Central memory CD8-positive, alpha-beta T cell (primary cell): ENCODE measurements at places on chromosomes 11 and 22.

DNA sequence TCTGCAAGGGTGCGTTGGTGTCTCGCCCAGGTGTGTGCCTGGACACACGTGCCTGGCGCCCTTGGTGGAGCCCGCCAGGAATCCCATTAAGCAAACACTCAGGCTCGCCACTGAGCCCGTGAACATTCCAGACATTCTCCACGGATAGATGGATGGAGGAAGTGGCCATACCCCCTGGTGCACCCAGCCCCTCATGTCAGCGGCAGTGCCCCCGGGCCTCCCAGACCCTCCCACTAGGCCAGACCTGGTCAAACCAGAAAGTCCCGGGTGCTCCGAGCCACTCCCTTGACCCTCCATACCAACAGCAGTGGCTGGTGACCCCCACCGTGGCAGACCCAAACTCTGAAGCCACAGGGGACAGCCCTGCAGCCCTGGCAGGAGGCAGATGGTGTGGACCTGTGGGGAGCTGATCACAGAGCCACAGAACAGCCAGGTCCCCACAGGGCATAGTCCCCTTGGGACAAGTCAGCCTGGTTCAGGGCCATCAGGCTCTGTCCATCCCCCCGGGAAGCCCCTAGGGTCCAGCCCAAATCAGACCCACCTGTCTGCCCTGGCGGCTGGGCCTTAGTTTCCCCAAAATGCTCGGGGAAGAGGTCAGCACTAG, 1.9 kb downstream of the EPS8L2 start:
- H3K4me1 ChIP-seq, result peaks cover 12% of the 10 kb centered on the region
- peaks cover 31% of the 10 kb centered on the region for H3K27me3 ChIP-seq
- H3K36me3 ChIP-seq, result peaks cover 2% of the 10 kb centered on the region
- no peak for DNase-seq
- H3K4me3 ChIP-seq, result no peak overlapping the region

- H3K4me1 ChIP-seq, result peaks cover 97% of the 10 kb centered on the region
- H3K36me3 ChIP-seq, result peaks cover 64% of the 10 kb centered on the region
- peak overlapping the region; percentile 63 for H3K4me3 ChIP-seq
- no peaks in the 10 kb centered on the region for H3K27me3 ChIP-seq
- no peak for DNase-seq
Observed at GRCh38 chr11:35163209-35163608, 24.2 kb downstream of the CD44 start.

- no peak within 1 kb of the TSS for H3K27ac ChIP-seq
- no peaks in the 10 kb centered on the region for H3K4me1 ChIP-seq
- H3K36me3 ChIP-seq, result no peaks in the 10 kb centered on the region
- H3K27me3 ChIP-seq, result peaks cover 14% of the 10 kb centered on the region
- DNase-seq, result no peak
- no peak within 1 kb of the TSS for H3K4me3 ChIP-seq
Observed at GRCh38 chr11:6799402-6799801, at the start of gene OR6A2. OR6A2 (minus strand) TSS chr11:6799689; CDS start chr11:6795708, 3,981 bp downstream.

GRCh38 chr11:2471048-2471803, 26.4 kb downstream of the KCNQ1 start:
- H3K27me3 ChIP-seq, result no peaks in the 10 kb centered on the region
- no peak overlapping the region for H3K4me3 ChIP-seq
- peaks cover 25% of the 10 kb centered on the region for H3K4me1 ChIP-seq
- H3K36me3 ChIP-seq, result peaks cover 3% of the 10 kb centered on the region
- no peak overlapping the region for H3K27ac ChIP-seq
- no peak for DNase-seq

DNA sequence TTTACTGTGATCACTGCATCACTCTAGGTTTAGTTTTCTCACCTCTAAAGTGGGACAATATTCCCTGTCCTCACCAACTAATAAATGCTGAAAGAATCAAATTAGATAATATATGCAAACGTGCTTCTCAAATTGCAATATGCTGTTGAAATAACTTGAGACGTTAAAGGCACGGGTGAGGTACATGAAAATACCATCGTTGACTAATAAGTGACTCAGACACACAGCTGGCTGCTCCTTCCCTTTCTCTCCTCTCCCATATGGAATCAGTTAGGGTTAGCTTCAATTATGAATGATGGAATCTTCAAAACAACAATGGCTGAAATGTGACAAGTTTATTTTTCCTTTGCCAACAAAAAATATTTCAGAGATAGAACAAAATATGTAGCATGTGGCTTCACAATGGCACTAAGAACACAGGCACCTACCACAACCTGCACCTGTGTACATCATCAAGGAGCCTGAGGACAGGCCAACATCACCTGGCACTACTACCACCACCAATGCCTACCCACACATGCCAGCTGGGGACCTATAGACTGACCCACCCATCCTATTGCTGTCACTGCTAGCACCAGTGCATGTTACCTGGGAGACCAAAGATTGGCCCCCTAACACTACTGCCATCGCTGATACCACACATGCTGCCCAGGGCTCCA, 13.7 kb downstream of the GDPD4 start:
- no peak for DNase-seq
- no peak overlapping the region for H3K4me3 ChIP-seq
- peaks cover 2% of the 10 kb centered on the region for H3K36me3 ChIP-seq
- H3K27me3 ChIP-seq, result peaks cover 81% of the 10 kb centered on the region
- no peaks in the 10 kb centered on the region for H3K4me1 ChIP-seq

DNA sequence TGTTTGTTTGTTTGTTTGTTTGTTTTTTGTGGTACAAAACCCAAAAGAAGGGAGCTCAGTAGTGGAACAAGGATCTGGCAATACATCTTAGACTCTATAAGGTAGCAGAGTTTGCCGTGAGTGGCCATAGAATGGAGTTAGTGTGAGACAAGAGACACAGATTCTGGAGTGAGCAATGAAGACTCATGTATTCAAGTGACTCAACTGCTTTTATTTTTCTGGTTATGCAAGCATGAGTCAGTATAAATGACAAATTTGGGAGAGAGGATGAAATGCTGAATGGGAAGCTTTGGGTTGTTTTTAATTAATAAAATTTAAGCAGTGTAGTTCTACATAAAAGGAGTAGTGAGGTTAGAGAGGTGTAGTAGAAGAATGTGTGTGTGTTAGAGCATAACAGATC, 143.6 kb upstream of the ANO5 start:
- H3K4me3 ChIP-seq, result no peak overlapping the region
- no peak for DNase-seq
- no peaks in the 10 kb centered on the region for H3K27me3 ChIP-seq
- no peaks in the 10 kb centered on the region for H3K4me1 ChIP-seq

DNA sequence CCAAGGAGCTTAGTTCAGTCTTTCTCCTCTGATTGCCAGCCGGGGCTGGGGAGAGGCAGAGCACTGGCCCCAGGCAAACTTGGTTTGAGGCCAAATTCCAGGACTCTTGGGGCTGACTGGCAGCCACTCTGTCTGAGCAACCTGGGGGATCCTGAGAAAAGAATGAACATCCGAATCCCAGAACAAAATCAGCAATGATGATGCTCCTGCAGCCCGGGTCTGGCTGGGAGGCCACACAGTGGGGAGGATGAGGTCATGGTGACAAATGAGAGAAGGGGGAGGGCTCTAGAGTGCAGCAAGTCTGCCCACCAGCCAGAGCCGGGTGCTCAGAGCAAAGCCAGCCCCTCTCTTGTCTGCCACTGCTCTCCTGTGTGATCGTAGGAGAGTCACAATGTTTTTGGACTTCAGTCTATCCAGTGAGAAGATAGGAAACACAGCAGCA, 71.8 kb upstream of the PAX6 start:
- H3K27me3 ChIP-seq, result peaks cover 57% of the 10 kb centered on the region
- peaks cover 1% of the 10 kb centered on the region for H3K36me3 ChIP-seq
- no peaks in the 10 kb centered on the region for H3K4me1 ChIP-seq

- no peaks in the 10 kb centered on the region for H3K36me3 ChIP-seq
- H3K27ac ChIP-seq, result no peak overlapping the region
- H3K4me1 ChIP-seq, result no peaks in the 10 kb centered on the region
- no peak overlapping the region for H3K4me3 ChIP-seq
- no peak for DNase-seq
Observed at GRCh38 chr11:96704847-96705246, 315.0 kb downstream of the JRKL start.

- H3K4me1 ChIP-seq, result peaks cover 4% of the 10 kb centered on the region
- no peak overlapping the region for H3K27ac ChIP-seq
- DNase-seq, result no peak
- peaks cover 30% of the 10 kb centered on the region for H3K36me3 ChIP-seq
- no peak overlapping the region for H3K4me3 ChIP-seq
Observed at GRCh38 chr11:1478544-1478943, 8.0 kb downstream of the MOB2 start.

GRCh38 chr22:26553056-26553752, 36.7 kb downstream of the TPST2 start:
- peak overlapping the region; percentile 42 for H3K27ac ChIP-seq
- H3K27me3 ChIP-seq, result no peaks in the 10 kb centered on the region
- H3K4me1 ChIP-seq, result peaks cover 52% of the 10 kb centered on the region
- no peak for DNase-seq
- peak overlapping the region; percentile 19 for H3K4me3 ChIP-seq

- no peak overlapping the region for H3K4me3 ChIP-seq
- no peaks in the 10 kb centered on the region for H3K27me3 ChIP-seq
- DNase-seq, result no peak
- no peak overlapping the region for H3K27ac ChIP-seq
- no peaks in the 10 kb centered on the region for H3K4me1 ChIP-seq
Observed at GRCh38 chr11:122399375-122399774, 256.1 kb upstream of the UBASH3B start.

- H3K27ac ChIP-seq, result no peak overlapping the region
- no peaks in the 10 kb centered on the region for H3K4me1 ChIP-seq
- H3K27me3 ChIP-seq, result peaks cover 10% of the 10 kb centered on the region
- no peak overlapping the region for H3K4me3 ChIP-seq
- H3K36me3 ChIP-seq, result no peaks in the 10 kb centered on the region
Observed at GRCh38 chr11:93869830-93870229, 19.4 kb upstream of the VSTM5 start.

- H3K27ac ChIP-seq, result no peak overlapping the region
- H3K36me3 ChIP-seq, result no peaks in the 10 kb centered on the region
- peaks cover 46% of the 10 kb centered on the region for H3K27me3 ChIP-seq
- DNase-seq, result no peak
- no peaks in the 10 kb centered on the region for H3K4me1 ChIP-seq
Observed at GRCh38 chr11:112511911-112512310, 251.3 kb upstream of the PLET1 start.

DNA sequence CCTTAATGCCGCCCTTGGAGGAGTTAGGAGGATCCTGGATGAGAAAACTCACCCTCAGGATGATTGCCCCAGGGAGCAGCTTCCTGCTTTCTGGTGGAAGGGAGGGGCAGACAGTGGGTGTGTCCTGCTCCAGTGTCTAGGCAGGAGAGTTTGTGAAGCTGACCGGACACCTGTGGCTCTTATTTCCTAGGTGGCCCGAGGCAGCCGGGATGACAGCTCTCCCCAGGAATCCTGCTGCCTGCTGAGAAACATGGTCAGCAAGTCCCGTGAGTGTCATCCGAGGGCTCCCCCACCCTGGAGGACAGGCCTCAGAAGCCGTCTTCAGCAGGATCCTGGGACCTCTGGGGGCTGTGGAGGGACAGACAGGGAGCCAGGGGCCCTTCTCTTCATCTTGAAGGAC, 50.4 kb downstream of the ST3GAL4 start:
- H3K4me1 ChIP-seq, result peaks cover 6% of the 10 kb centered on the region
- peaks cover 9% of the 10 kb centered on the region for H3K36me3 ChIP-seq
- no peaks in the 10 kb centered on the region for H3K27me3 ChIP-seq
- H3K4me3 ChIP-seq, result no peak overlapping the region
- H3K27ac ChIP-seq, result peak overlapping the region; percentile 39

DNA sequence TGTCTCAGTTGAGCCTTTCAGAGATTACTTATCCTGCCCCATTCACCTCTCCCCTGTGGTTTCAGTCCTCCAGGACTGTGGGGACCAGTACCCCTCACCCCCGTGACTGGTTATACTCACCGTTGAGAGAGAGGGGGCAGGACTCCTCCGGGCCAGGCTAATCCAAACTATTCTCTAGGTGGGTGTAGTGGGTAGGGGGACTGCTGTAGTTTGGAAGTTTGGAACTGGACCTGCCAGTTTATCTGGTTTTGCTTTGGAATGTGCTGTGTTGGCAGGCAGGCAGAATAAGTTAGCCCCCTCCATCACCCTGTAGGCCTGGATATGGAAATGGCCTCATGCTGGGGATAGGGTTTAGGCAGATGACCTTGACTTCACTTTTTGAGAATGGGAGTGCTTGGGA, 13.5 kb downstream of the TEAD1 start:
- no peak overlapping the region for H3K27ac ChIP-seq
- peaks cover 1% of the 10 kb centered on the region for H3K36me3 ChIP-seq
- DNase-seq, result no peak
- peaks cover 84% of the 10 kb centered on the region for H3K27me3 ChIP-seq

DNA sequence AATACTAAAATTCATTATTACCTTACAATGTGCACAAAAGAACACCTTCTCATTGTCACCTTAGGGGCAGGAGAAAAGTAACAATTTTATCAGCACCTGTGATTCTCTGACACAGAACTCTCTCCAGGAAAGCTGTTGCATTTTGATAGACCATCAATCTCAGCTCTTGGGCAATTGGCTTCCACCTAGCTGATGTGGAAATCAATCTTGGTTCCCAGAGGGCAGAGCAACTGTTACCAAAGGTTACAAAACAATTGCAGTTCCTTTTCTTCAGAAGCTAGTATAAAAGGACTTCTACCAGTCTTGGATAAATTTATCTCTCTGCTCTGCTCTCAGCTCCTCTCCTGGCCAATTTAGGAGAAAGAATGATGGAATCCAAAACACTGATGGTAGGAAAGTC, 157.8 kb upstream of the DDI1 start:
- no peak for DNase-seq
- no peaks in the 10 kb centered on the region for H3K4me1 ChIP-seq
- H3K27ac ChIP-seq, result no peak overlapping the region
- H3K36me3 ChIP-seq, result no peaks in the 10 kb centered on the region
- no peaks in the 10 kb centered on the region for H3K27me3 ChIP-seq
- no peak overlapping the region for H3K4me3 ChIP-seq

GRCh38 chr22:36086170-36086490, 57.5 kb upstream of the RBFOX2 start:
- H3K27ac ChIP-seq, result no peak overlapping the region
- no peaks in the 10 kb centered on the region for H3K27me3 ChIP-seq
- H3K36me3 ChIP-seq, result no peaks in the 10 kb centered on the region
- DNase-seq, result no peak
- H3K4me1 ChIP-seq, result no peaks in the 10 kb centered on the region

- no peak for DNase-seq
- peaks cover 25% of the 10 kb centered on the region for H3K4me1 ChIP-seq
- H3K4me3 ChIP-seq, result no peak overlapping the region
- H3K27ac ChIP-seq, result no peak overlapping the region
Observed at GRCh38 chr11:72423840-72424239, 10.5 kb downstream of the CLPB start.

DNA sequence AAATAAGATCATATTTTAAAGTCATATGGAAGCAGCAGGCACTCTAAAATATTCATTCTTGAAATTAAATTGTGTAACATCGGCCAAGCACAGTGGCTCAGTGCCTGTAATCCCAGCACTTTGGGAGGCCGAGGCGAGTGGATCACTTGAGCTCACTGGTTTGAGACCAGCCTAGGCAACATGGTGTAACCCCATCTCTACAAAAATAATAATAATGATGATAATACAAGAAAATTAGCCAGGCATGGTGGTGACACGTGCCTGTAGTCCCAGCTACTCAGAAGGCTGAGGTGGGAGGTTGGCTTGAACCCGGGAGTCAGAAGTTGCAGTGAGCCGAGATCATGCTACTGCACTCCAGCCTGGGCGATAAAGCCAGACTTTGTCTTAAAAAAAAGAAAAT, 77.4 kb downstream of the TRIM29 start:
- H3K4me3 ChIP-seq, result no peak overlapping the region
- H3K4me1 ChIP-seq, result no peaks in the 10 kb centered on the region
- H3K27me3 ChIP-seq, result peaks cover 55% of the 10 kb centered on the region
- no peak for DNase-seq
- H3K36me3 ChIP-seq, result no peaks in the 10 kb centered on the region

- H3K27me3 ChIP-seq, result no peaks in the 10 kb centered on the region
- H3K4me3 ChIP-seq, result no peak overlapping the region
- no peak overlapping the region for H3K27ac ChIP-seq
Observed at GRCh38 chr11:2743427-2744110, 43.8 kb upstream of the KCNQ1OT1 start.
